Stimulated activated CD8-positive, alpha-beta memory T cell treated with anti-CD3 and anti-CD28 coated beads, Interleukin-15, amount 100 ng/mL, for 48 hours (primary cell): ENCODE measurements at places on chromosomes 7 and 10.

DNA sequence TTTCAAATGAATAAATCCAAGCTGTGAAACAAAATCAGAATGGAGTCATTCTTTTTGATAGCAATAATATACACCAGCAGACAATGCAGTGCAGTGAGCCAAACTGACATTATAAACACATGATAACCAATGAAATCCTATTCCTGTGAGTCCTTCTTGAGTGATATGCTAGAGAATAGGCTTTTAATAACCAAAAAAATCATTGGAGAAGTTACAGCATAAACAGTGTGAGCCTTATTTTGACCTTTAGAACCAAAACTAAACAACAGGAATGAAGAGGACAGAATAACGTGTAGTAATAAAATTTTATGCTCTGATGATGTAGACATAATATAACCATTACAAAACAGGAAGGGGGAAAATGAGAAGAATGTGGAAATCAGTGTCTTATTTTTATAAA, 8.7 kb downstream of the HUS1 start:
- no peak for DNase-seq

DNA sequence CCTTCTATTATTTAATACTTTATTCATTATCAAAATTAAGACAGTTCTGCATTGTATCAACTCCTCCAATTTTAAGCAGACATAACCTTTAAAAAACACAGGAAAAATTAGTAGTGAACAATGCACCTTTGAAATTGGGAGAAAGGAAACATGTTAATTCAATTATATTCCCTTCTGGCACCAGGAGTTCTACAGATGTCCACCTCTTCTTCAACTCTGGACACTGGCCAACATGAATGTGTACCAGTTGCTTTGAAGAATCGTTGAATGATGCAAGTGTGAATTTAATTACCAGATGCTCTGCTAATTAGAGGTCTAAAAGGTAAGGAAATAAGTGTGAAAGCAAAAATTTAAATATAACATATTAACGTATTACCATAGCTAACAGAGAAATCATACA, 206.7 kb upstream of the IGFBP3 start:
- DNase-seq = no peak

- no peak for DNase-seq
Measured at GRCh38 chr7:135154734-135155133, 6.9 kb downstream of the TMEM140 start.

GRCh38 chr10:70528741-70529362, 50.3 kb downstream of the PALD1 start:
- no peak for DNase-seq

DNA sequence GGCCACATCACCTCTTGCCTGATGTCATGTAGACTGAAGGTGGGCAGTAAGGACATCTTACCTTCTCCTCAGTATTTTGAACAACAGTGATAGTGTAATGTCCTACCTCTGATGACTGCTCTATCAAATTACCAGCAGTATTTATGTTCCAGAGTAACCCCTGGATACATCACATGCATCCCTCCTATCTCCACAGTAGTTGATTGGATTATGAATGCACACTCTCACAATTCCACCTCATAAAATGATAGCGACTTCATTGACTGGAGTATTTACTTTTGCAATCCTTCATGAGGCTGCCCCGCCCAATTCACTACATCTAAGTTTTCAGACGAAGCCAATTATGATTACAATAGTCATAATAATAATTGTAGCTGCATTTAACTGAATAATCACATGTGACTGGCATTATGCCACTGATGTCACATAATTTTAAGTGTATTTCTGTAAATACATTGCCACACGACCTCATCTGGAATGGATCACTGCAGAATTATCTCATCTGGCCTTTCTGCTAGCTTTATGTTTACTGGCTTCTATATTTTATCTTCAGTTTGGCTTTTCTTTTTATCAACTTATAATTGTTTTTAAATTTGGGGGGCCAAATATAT, 268.9 kb downstream of the SLC25A13 start:
- DNase-seq = no peak

DNA sequence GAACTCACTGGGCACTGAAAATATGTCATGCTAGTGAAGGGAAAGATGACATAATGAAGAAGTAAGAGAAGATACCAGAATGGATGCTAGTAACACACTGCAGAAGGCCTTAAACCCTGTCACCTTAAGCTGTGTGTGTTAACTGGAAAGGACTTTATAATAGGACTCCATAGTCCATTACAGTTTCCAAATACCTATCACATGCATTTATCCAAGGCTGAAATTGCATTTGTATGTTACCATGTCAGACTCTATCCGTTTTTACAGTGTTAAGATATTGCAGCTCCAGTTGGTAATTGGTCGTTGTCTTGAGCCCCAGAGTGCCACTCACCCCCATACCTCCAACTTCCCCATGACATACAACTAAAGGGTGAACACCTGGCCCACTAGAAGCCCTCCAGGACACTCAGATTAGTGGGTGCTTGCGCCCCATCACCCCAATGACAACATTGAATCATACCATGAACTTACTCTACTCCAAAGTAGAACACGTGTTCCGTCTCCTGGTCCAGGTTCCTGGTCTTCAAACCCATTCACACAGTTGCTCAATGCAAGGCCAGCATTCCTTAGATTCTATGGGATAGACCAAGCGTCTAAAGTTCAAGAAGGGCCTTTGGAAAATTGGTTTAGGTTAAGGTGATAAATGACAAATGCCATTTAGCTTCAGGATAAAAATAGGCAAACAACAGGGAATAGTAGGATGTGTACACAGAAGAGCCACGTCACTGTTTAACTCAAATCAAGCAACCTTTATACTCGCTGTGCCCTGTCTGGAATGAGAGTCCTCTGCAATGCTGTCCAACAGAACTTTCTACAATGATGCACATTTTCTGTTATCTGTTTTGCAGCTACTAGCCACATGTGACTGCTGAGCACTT, 2.1 kb upstream of the RAPGEF5 start:
- no peak for DNase-seq

DNA sequence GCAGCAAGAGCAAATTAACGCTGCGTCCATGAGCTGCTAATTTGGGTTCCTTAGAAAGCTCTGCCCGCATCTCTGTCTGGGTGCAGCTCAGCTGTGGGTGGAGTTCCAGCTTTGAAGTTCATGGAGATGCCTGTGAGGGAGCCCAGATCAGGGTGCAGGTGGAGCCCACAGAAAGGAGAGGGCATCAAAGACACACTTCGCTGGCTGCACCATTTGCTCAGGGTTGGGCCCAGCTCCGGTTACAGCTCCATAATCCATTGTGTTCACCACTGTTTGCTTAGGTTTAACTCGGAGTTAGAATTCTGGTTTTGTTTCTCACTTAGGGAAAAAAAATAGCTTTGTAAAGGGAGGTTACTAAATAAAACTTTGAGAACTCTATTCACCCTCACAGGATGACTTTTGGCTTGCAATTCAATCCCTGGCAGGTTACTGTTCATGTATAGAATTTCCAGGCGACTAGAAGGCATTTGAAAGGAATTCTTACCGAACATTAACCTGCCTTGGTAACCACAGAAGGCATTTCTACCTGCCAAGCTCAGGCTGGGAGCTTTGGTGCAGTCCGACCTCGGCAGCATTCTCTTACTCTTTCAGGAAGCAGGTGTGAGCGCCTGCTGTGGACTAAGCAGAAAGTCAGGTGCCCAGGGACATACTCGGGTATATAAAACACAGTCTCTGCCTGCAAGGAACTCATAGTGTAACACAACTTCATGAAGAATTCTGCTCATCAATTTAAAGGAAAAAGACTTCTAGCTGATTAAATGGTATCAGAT, 179.5 kb upstream of the RNF32 start:
- DNase-seq = no peak

GRCh38 chr10:122490268-122490667, 28.9 kb downstream of the HTRA1 start:
- no peak for DNase-seq

DNA sequence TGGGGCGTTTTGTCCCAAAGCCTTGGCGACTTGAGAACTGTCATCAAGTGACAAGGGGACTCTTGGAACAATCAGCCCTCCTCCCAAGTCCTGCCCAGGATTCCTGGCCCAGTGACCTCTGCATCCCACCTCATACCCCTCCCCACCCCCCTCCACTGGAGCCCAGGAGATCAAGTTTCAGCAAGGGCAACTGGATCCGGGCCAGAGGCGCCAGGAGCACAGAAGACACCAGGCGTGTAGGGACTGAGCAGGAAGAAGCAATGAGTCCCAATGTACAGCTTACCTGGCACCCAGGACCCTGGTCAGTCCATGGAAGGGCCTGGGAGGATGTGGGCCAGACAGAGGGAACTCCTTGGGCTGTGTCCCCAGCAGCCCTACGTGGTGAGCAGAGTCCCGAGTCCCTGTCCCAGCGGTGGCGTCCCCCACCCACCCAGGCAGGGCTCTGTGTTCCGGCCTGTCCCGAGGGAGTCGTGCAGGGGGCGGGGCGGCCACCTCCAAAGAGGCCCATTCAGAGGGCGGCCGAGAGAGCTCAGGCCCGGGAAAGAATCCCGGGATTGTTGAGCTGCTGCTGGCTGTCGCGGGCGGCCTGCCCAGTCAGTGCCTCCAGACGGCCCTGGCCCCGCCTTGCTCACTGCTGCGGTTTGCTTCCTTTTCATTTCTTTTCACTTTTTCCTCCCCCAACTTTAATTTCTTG, 254.1 kb downstream of the TNS3 start:
- DNase-seq = no peak

DNA sequence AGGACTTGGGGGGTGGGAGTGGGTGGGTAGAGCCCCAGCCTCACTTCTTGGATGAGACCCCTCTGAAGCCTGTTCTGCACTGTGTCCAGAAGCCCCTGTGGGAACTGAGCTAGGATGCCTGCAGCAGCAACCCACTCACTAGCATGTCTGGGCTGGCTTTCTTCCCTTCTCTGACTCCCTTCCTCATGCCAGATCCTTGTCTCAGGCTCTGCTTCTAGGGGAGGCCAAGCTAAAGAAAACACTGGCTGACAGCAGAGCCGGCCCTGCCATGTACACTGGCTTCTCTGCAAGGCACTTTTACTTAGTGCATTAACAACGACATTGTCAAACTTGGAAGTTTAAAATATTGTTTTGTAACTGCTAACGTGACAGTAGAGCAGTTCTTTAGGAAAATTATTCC, 50.2 kb downstream of the ARHGAP22 start:
- DNase-seq = no peak

- DNase-seq = no peak
Measured at GRCh38 chr10:33041783-33042437, 83.9 kb upstream of the ITGB1 start.

DNA sequence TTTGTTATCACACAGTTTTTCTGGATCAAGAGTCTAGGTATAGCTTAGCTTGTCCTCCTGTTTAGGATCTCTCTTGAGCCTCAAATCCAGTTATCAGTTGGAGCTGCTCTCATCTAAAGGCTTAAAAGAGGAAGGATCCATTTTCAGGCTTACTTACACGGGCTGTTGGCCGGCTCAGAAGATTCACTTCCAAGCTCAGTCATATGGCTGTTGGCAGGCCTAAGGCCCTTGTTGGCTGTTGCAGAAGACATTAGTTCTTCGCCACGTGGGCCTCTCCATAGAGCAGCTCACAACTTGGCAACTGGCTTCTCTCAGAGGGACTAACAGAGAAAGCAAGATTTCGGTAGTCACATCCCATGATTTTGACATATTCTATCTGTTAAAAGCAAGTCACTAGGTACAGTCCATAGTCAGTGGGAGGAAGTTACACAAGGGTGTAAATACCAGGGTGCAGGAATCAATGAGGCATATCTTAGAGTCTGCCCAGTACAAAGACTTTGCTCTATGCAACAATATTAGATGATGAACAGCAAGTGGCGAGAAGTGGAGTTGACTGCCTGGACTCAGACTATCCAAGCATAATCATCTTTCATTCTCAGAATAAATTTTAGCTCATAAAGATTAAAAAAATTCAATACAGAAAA, 280.1 kb upstream of the MBL2 start:
- DNase-seq = no peak

- no peak for DNase-seq
Measured at GRCh38 chr10:48594371-48594770, 10.5 kb downstream of the ARHGAP22 start.

- DNase-seq = no peak
Measured at GRCh38 chr10:104435822-104436221, 82.2 kb downstream of the CFAP58 start.

GRCh38 chr7:155381852-155382801, 75.8 kb upstream of the EN2 start:
- DNase-seq = no peak

GRCh38 chr10:12041766-12042408, 722 bp downstream of the UPF2 start:
- no peak for DNase-seq

DNA sequence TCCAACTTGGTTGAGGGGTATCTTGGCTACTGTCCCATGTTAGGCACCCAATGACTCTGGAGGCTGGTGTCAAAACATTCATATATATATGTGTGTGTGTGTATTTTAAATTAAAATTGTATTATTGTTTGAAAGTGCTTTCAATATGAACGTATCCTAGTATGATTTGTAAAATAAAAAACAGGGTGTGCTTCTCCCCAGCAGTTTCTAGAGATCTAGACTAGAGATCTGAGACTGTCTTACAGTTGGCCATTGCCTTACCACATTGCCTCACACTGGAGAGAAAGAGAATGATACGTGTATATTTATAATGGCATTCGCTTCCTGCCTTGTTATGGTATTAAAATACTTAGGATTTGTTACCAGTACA, 1.2 kb downstream of the BAG3 start:
- no peak for DNase-seq

- no peak for DNase-seq
Measured at GRCh38 chr7:36387435-36388231, 2.0 kb upstream of the ANLN start.

DNA sequence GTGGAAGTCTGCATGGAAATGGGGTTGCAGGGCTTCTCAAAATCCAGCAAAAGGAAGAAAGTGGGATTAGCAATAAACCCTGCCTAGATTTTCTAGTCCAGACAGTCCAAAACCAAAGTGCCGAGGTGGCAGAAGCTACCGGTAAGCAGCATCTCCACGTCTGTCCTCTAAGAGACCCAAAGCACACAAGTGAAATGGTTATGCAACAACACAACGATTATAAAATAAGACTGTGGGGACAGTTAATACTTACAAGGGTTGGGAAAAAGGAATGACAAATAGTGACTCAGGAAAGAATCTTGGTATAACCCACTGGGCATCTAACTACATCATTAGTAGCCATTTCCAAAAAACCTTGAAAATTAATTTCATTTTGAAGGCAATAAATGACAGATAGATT, 24.7 kb downstream of the CREB3L2 start:
- DNase-seq = no peak

DNA sequence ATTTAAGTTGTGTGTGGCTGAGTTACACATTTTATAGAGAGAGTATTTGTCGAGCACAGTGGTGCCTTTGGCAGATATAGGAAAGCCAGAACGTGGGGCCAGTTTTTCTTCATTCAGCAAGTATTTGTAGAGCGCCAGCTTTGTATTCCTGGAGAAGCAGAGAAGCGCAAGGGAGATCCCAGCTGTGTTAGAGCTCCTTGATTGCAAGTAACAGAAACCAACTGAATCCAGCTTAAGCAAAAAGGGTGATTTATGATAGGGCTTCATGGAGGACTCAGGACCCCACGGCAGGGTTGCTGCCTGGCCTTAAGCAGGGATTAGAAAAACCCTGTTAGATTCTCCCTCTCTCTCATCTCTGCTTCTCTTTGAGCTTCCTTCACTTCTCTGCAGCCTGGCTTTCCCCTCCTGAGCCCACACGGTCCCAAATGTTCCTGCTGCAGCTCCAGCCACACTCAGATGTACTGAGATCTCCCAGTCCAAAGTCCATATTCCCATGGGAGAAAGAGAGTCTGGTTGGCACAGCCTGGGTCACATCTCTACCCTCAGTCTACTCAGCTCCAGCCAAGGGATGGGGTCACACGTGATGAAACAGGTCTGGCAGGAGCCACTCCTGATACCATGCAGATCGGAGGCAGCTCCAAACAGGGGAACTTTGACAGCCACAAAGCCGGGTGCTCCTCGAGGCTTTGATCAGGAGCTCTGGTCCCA, 16.7 kb downstream of the UBTD1 start:
- DNase-seq = no peak
